ENCODE measurements at places on chromosomes 2 and 18. TPM values are rescaled to one million over a fixed set of nuclear protein-coding genes. Genes with fewer than 3 reads are reported as not detected.

The MC2R gene
- total RNA-seq = not detected

The DES gene
- 12,997 TPM for total RNA-seq

The TMEM182 gene
- 0.36 TPM for total RNA-seq

DNA sequence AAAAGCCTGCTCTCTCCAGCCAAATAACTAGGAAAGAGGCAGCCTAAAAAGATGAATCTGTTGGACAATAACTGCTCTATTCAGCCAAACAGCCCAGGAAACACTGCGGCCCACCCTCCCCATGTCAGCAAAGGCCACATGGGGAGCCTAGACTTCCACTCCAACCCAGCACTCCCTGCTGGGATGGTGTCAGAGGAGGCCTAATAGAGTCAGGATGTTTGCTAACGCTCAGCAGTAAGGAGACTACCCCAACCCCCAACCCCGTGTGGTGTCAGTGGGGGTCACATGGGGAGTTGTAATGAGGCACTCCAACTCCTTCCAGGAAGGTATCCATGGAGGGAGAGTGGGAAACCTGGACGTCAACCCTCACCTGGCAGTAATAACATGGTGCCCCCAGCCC, 41.6 kb downstream of the ZBTB7C start:
- no peaks in the 10 kb centered on the region for H3K27me3 ChIP-seq
- no peaks in the 10 kb centered on the region for H3K36me3 ChIP-seq
- no peak for DNase-seq
- H3K27ac ChIP-seq = no peak overlapping the region
- no peaks in the 10 kb centered on the region for H3K4me1 ChIP-seq

DNA sequence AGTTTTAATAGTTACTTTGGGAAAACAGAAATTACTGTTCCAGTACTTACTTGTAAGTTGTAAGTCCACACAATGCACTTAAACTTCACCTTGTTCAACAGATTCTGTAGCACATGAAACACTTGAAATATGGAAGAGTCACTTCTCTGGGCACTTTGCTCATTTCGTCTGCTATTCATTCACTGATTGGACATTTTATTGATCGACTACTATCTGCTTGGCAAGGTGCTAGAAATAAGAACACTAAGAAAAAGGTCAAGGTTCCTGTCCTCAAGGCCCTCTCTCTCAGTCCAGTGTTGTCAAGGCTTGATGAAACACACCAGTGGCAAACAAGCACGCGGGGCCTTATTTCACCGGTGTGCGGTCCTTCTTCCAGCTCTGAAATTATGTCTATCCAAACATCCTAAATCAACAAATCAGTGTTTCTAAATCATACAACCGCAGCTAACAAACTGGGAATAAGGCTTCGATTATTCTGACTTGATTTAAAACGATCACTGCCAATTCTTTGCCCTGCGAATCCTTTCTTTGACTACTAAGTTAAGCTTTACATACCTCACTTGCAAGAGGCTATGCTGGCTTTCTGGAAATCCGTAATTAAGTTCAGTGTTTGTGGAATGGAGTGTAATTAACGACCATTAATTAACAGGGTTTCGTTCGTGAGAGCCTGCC, 780 bp upstream of the ITGAV start:
- H3K36me3 ChIP-seq = no peaks in the 10 kb centered on the region
- DNase-seq = no peak
- H3K27ac ChIP-seq = peak overlapping the region; percentile 97
- peak overlapping the region; percentile 87 for H3K4me3 ChIP-seq

DNA sequence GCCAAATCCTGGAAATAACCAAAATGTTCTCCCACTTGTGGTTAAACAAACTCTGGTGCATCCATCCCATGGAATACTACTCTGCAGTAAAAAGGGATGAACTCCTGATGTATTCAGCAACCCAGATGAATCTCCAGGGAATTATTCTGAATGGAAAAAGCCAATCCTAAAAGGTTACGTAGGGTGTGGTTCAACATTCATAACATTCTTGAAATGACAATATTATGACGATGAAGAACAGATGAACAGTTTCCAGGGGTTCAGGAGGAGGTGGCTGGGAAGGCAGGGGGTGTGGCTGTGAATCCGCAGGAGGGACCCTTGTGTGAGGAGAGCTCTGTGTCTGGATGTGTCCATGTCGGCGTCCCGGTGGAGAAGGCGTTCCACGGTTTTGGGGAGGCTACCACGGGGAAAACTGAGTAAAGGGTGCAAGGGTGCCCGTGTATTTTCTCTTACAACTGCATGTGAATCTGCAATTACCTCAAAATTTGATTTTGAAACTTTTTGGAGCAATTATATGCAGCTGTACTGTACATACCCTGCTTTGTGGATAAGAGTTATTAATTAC, 47.3 kb downstream of the KCNG2 start:
- no peak overlapping the region for H3K4me3 ChIP-seq
- no peaks in the 10 kb centered on the region for H3K36me3 ChIP-seq
- no peaks in the 10 kb centered on the region for H3K27me3 ChIP-seq
- no peak for DNase-seq
- no peak overlapping the region for H3K27ac ChIP-seq

The KLHL41 gene
- total RNA-seq = 1.6 TPM

DNA sequence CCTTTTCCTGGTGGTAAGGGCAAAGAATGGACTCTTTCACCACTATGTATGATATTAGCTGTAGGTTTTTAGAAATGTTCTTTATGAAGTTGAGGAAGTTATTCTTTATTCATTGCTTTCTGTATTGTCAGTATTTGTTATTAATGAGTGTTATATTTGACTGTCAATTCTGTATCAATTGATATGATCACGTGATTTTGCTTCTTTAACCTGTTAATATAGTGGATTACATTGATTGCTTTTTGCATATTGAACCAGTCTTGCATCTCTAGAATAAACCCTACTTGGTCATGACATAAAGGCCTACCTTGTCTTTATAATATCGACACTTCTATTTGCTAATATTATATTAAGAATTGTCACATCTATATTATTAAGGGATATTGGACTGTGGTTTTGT, 18.3 kb upstream of the ST6GAL2 start:
- H3K36me3 ChIP-seq = no peaks in the 10 kb centered on the region
- DNase-seq = no peak
- H3K4me1 ChIP-seq = no peaks in the 10 kb centered on the region
- no peaks in the 10 kb centered on the region for H3K27me3 ChIP-seq
- no peak overlapping the region for H3K4me3 ChIP-seq

DNA sequence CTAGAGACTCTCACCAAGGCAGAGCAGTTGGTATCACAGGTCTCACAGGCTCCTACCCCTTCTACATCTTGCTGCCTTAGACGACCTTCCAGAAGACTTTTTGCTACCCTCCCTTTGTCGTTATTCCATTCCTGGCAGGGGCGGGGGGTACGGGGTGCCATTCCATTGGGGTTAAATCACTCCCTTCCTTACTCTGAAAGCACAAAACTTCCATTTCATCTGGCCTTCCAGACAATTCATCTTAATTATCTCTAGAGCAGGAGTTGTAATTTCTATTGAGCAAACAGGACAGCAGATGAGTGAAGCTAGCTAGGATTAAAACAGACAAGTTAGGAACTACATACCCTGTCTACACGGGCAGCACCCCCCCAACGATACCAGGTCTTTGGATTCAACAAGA, 276.2 kb upstream of the TANK start:
- no peak overlapping the region for H3K4me3 ChIP-seq
- no peaks in the 10 kb centered on the region for H3K27me3 ChIP-seq
- no peaks in the 10 kb centered on the region for H3K4me1 ChIP-seq
- no peaks in the 10 kb centered on the region for H3K36me3 ChIP-seq
- no peak overlapping the region for H3K27ac ChIP-seq

DNA sequence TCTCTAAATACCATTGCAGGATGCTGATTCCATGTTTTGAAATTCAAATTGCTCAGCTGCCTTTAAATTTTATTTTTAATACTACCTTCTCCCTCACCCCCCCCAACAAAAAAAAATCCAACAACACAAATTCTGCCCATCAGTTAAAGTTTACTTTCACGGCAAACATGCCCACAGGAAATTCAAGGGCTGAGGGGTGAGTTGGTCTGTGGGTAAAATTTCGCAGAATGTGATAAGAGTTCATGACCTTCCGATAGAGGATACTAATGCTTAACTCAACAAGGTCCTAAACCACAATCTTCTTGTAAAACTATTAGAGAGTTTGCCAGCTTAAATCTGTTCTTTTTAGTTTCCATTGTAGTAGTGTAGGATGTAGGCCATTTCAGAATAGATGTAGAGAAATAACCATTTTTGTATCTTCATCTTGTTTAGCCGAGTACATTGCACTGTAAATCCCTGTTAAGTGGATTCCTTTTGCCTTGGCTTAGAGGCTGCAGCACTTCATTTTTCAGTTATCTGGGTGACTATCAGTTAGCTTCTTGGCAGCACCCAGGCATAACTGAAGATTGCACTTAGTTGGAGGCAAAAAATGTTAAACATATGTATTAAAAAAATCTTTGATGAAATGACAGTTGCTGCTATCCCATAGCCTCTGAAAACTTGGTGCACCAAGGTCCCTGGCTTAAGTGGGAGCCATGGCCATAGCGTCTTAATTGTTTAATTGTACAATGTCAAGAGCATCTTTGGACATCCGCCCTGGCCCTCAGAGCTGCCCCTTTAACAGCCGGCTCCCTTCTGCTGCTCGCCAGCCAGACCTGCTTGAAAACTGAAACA, 232.3 kb downstream of the HAUS1 start:
- peak; percentile 50 for DNase-seq
- H3K4me1 ChIP-seq = no peaks in the 10 kb centered on the region
- peak overlapping the region; percentile 31 for H3K4me3 ChIP-seq
- no peaks in the 10 kb centered on the region for H3K27me3 ChIP-seq

- no peak for DNase-seq
- H3K27me3 ChIP-seq = no peaks in the 10 kb centered on the region
- H3K36me3 ChIP-seq = no peaks in the 10 kb centered on the region
- H3K27ac ChIP-seq = no peak overlapping the region
- H3K4me1 ChIP-seq = no peaks in the 10 kb centered on the region
Measured at GRCh38 chr18:37913051-37913450, 347.5 kb upstream of the CELF4 start.

- no peak overlapping the region for H3K27ac ChIP-seq
- H3K27me3 ChIP-seq = no peaks in the 10 kb centered on the region
- peak; percentile 47 for DNase-seq
Measured at GRCh38 chr18:48123941-48124340, 193.5 kb upstream of the SMAD2 start.

The RAB17 gene
- 0.54 TPM for total RNA-seq

- H3K27ac ChIP-seq = no peak overlapping the region
- no peak overlapping the region for H3K4me3 ChIP-seq
- no peak for DNase-seq
- H3K4me1 ChIP-seq = peaks cover 22% of the 10 kb centered on the region
- no peaks in the 10 kb centered on the region for H3K36me3 ChIP-seq
Measured at GRCh38 chr2:28687640-28688385, 63.8 kb upstream of the PPP1CB start.

The AOX1 gene
- total RNA-seq = 59.6 TPM

The MSGN1 gene
- total RNA-seq = not detected

The ERICH2 gene
- not detected for total RNA-seq

DNA sequence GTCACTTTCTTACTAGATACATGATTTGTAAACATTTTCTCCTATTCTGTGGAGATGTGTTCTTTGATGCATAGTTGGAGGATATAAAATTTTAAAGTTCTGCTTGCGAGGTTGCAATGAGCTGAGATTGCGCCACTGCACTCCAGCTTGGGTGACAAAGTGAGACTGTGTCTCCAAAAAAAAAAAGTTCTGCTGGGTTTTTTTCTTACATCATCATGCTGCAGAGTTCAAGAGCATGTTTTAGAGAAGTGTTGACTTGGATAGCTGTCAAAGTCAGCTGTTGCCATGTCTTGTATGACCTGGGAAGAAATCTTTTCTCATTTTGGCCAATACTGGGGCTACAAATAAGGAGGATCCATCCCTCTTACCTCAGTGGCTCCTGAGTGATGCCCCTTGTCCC, 71.3 kb downstream of the UGGT1 start:
- DNase-seq = no peak
- no peaks in the 10 kb centered on the region for H3K4me1 ChIP-seq
- H3K27me3 ChIP-seq = no peaks in the 10 kb centered on the region

The GALM gene
- 9.5 TPM for total RNA-seq

- no peaks in the 10 kb centered on the region for H3K27me3 ChIP-seq
- H3K4me3 ChIP-seq = no peak overlapping the region
- no peaks in the 10 kb centered on the region for H3K4me1 ChIP-seq
- no peaks in the 10 kb centered on the region for H3K36me3 ChIP-seq
Measured at GRCh38 chr2:42876326-42876751, 84.0 kb upstream of the HAAO start.

DNA sequence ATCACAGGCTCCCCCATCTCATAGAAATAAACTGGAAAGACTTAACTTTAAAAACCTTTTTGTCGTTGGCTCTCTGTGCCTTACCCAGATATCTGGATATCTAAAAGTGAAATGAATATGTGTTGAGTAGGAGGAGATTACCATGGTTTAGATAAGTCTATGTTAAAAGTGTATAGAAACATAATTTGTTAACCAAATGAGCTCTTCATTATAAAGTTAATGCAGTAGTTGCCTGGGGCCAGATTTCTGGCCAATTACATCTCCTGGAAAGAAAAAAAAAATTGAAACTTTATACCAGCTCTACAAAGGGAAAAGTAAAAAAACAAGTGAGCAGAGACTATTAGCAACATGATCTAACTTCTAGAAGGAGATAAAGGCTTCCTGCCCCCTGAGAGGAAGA, 259.6 kb upstream of the UBE2E3 start:
- H3K27me3 ChIP-seq = no peaks in the 10 kb centered on the region
- H3K4me1 ChIP-seq = peaks cover 9% of the 10 kb centered on the region
- H3K27ac ChIP-seq = no peak overlapping the region
- no peaks in the 10 kb centered on the region for H3K36me3 ChIP-seq
- no peak overlapping the region for H3K4me3 ChIP-seq

GRCh38 chr2:215862351-215862771, 151.0 kb downstream of the MREG start:
- no peak overlapping the region for H3K27ac ChIP-seq
- peaks cover 22% of the 10 kb centered on the region for H3K4me1 ChIP-seq
- no peak overlapping the region for H3K4me3 ChIP-seq
- no peaks in the 10 kb centered on the region for H3K36me3 ChIP-seq

The LRP1B gene
- total RNA-seq = 3.2 TPM

DNA sequence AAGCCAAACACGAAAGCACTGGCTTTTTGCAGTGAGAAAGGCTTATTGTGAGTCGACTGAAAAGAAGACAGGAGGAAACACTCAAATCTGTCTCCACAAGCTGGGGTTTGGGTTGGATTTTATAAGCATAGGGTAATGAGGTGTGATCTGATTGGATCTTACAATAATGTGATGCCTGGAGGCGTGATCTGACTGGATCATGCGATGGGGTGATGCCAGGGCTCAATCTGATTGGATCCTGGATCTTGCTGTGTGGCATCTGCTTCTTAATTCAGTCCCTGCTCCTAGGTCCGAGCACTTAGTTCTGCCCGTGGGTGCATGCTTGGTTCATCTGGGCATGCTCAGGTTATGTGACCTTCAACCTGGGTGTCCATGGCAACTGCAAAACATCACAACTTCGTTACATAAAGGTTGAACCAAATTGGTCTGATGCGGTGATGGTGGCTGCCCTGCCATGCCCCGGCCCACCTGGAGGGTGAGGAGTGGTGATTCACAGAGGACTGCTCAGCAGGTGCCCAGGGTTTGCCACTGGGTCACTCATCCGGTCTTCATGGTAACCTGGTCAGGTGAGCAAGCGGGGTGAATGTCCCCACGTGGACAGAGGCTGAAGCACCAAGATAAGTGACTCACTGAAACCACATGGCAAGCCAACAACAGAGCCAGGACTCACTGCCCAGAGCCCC, 111.0 kb downstream of the KCNF1 start:
- no peak for DNase-seq
- H3K36me3 ChIP-seq = no peaks in the 10 kb centered on the region
- H3K4me1 ChIP-seq = no peaks in the 10 kb centered on the region
- no peak overlapping the region for H3K27ac ChIP-seq
- no peaks in the 10 kb centered on the region for H3K27me3 ChIP-seq

The CDKL4 gene
- 0.54 TPM for total RNA-seq
